DMS153 (cell line): ENCODE measurements at places on chromosomes 12 and 14.

DNA sequence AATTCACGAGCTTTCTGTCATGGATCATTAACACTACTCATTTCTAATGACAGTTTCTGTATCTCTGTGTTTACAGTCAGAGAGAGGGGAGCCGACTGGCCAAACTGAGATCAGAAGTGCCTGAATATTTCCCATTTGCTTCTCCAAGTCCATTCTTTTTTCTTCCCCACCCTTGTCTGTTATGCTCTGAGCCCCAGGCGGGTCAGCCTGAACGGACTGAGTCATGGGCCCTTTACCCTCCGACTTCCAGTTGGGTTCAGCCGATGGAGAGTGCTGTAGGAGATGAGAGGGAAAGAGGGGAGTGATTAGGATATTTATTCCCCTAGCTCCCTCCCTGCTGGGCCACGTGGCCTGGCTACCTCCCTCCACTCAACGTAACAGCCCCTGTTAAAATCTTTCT is 104.7 kb downstream of the PAH start:
- DNase-seq, result no peak

DNA sequence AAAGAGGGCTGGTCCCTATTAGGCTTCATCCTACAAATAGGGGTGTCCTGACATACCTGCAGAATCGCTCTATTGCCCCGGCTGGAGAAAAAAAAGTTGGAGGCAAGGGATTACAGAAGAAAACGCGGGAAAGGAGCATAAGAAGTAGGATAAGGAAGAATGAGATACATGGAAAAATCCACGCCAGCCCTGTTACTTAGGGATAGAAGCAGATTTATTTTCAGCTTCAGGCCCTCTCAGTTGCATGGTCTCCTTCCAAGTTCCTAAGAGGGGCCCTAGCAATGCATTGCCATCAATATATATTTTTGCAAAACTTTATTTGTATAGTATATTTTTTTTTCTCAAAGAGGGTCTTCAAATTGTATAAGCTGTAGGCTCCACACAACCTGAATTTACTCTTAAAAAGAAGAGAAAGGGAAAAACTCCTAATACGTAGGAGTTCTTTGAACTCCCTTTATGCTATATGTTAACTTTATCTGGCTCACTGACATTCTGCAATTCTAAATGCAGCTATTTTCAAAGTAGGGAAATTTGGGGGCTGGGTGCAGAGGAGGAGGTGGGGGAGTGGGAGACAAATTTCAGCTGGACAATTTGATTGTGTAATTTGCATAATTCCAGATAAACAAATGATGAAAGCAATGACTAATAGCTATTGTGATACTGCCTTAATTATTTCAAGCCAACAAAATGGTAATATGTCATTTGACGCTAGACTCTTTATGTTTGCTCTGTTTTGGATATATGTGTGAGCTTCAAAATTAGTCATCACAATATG is 137.7 kb upstream of the TRHDE start:
- DNase-seq, result no peak

DNA sequence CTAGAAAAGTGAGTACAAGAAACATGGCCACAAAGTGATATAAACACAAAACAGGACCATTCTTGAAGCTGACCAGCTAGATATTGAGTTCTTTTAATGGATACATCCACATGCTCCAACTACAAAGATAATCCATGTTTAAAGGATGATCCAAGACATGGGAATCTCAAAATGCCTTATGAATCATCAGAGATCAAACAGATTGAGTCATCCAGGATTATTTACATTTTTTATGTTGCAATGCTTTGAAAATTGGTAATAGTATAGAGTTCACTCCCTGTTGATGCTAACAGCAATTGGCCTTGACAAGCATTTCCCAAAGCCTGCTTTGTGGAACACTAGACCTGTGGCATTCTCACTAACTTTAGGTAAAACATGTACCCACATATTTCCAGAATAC is 293.0 kb upstream of the TBX3 start:
- no peak for DNase-seq

GRCh38 chr14:92726933-92727262 is 21.5 kb downstream of the LGMN start:
- no peak for DNase-seq

DNA sequence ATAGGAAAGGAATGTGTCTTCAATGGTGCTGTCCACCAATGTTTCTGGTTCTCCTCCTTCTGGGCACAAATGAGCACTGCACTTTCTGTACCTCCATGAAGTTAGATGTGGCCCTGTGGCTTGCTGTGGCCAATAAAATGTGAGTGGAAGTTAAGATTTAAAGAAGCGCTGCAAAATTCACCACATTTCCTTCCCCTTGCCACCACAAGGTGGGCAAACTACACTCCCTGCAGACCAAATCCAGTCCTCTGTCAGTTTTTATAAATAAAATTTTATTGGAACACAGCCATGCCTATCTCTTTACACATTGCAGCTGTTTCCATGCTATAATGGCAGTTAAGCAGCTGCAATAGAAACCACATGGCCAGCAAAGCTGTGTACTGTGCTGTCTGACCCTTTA is 141.4 kb upstream of the TMPO start:
- DNase-seq, result no peak

DNA sequence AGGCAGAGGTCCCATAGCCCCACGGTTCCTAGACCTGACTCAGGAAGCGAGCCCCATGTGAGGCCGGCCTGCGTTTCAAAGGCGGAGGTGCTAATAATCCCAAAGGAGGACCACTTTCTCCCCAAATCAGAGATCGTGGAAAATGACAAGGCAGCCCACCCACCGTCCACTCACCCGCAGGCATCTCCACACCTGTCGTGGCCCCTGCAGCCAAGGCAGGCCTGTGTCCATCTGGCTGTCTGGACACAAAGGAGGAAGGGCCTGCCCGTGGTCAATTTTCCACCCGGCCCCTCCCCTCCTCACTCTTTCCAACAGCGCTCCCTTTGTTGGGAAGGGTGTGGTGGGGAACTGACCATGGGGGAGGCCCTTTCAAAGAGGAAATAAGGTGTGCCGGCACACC is 125.3 kb upstream of the TMEM132D start:
- no peak for DNase-seq

- DNase-seq, result no peak
Measured at GRCh38 chr14:101480747-101481530, 80.4 kb upstream of the DIO3 start.

DNA sequence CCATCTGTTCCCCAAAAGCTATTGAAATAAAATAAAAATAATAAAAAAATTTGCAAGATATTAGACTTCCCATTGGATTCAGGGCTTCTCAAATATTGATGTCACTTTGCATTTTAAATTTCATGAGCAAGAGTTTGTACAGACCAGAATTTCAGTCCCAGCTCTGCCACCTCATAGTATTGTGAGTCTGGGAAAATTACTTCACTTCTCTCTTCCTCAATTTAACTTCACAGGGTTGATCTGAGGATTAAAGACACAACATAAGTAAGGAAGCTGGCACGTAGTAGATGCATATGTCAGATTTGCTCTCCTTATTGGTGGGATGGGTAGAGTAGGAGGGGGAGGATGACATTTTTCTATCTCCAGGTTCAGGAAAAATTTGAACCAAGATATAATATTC is 32.8 kb downstream of the COX8C start:
- no peak for DNase-seq
